ENCODE measurements at places on chromosomes 11 and 22. TPM values are rescaled to one million over a fixed set of nuclear protein-coding genes. Genes with fewer than 3 reads are reported as not detected.

GRCh38 chr11:105786741-105787140 is 176.9 kb downstream of the GRIA4 start:
- DNase-seq, result peak; percentile 53
- H3K4me3 ChIP-seq, result no peak overlapping the region
- H3K4me1 ChIP-seq, result peaks cover 2% of the 10 kb centered on the region
- no peaks in the 10 kb centered on the region for H3K36me3 ChIP-seq
- no peaks in the 10 kb centered on the region for H3K27me3 ChIP-seq

DNA sequence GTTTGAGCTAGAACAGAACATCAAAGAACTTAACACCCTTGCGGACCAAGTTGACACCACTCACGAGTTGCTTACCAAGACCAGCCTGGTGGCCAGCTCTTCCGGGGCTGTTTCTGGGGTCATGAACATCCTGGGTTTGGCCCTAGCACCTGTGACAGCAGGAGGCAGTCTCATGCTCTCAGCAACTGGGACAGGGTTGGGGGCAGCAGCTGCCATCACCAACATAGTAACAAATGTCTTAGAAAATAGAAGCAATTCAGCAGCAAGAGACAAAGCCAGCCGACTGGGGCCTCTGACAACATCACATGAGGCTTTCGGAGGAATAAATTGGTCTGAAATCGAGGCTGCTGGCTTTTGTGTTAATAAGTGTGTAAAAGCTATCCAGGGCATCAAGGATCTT is 8.7 kb downstream of the APOL5 start:
- H3K36me3 ChIP-seq, result no peaks in the 10 kb centered on the region
- no peak for DNase-seq
- no peaks in the 10 kb centered on the region for H3K27me3 ChIP-seq
- no peak overlapping the region for H3K4me3 ChIP-seq
- no peaks in the 10 kb centered on the region for H3K4me1 ChIP-seq

- no peak for DNase-seq
- peaks cover 3% of the 10 kb centered on the region for H3K4me1 ChIP-seq
- no peaks in the 10 kb centered on the region for H3K36me3 ChIP-seq
- H3K27ac ChIP-seq, result no peak overlapping the region
- H3K27me3 ChIP-seq, result no peaks in the 10 kb centered on the region
Measured at GRCh38 chr11:92246630-92247029, 22.0 kb downstream of the FAT3 start.

DNA sequence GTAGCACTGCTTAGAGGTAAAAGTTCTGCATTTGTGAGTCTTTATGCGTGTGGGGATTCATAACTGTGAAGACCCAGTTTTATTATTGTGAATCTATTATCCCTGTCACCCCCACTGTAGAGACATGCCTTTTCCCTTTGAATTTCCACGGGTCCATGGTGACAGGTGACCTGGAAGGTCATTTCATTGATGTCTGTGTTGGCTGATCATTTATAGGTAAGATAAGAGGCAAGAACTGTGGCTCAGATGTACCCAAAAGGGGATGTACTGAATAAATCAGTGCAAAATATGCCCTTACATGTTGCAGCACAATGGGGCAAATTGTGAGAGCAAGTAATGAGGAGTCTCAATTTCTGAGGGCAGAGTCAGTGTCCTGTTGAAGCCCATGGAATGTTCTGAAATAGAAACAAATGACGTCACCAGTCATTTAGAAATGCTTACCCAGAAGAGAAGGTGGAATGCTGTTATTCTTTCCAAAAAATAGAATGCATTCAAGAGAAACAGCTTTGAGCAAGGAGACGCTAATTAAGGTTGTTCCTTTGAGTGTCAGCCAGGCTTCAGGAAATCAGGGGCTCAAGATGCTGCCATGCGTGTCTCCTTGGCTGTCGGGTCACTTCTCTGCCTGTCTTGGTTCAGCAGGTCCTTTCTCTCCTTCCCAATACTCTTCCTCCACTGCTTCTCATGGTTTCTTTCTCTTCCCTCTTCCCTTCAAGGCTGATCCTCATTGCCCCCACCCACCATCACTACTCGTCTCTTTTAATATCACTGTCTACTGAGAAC is 118.7 kb upstream of the E2F8 start:
- H3K27me3 ChIP-seq, result peaks cover 24% of the 10 kb centered on the region
- DNase-seq, result no peak
- no peak overlapping the region for H3K4me3 ChIP-seq
- H3K36me3 ChIP-seq, result no peaks in the 10 kb centered on the region
- H3K27ac ChIP-seq, result no peak overlapping the region
- H3K4me1 ChIP-seq, result no peaks in the 10 kb centered on the region

KRTAP5-9 gene
- total RNA-seq, result 0.90 TPM

All from endodermal cell (in vitro differentiated cells).